NCI-H69 (cell line): ENCODE measurements at places on chromosomes 6 and 20.
A peak's percentile ranks its signal among the peaks of the same experiment; 100 is the strongest.

- DNase-seq, result peak; percentile 48
Observed at GRCh38 chr20:41734506-41734945, 116.3 kb upstream of the CHD6 start.

DNA sequence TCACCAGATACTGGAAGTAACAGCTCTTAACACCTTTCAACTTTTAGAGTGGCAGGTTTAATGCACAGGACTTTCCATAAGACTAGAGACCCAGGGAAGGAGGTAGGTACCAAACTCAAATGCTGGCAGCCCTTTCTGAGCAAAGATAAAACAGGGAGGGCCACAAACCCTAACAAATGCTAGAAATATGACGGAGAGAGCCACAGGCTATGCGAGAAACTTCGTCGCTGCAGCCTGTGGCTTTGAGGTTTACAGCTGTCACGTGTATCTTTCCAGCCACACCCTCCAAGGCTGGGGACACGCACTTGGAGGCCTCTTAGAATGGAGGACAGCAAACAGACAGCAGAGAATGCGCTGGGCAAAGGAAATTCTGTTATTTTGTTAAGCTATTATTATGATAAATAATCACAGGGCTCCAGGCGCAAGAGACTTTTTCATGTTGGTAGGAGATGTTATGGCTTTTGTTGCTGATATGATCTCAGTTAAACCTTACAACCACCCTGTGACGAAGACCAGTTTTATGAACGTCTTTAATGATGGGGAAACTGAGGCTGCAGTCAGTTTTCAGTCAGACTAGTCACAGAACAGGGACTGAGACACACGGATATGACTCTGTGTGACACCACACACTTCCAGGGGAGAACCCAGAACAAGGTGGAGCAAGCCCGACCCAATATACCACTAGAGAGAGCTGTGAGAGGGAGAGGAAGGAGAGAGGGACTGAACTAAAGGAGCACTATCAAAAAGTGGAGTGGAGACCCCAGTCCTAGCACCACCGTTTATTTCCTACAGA lies 2.0 kb downstream of the TRAM2 start:
- DNase-seq, result no peak

DNA sequence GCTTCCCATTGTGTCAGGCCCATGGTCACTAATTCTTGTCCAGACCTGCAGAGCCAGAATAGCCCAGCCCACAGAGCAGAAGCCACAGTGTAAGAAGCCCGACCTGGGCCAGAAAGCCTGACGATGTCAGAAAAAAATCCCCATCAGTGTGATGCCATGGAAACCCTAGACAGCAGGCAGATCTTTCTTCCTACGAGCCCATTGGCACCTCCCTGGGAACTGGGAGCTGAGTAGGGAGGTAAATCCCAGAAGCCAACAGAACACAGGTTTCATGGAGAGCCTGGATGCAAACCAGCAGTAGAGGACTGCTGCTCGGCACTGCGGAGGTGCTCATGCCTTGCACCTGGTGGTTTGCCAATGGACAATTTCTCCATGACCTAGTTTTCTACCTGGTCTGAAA lies 82.2 kb upstream of the SLC22A16 start:
- DNase-seq, result no peak

DNA sequence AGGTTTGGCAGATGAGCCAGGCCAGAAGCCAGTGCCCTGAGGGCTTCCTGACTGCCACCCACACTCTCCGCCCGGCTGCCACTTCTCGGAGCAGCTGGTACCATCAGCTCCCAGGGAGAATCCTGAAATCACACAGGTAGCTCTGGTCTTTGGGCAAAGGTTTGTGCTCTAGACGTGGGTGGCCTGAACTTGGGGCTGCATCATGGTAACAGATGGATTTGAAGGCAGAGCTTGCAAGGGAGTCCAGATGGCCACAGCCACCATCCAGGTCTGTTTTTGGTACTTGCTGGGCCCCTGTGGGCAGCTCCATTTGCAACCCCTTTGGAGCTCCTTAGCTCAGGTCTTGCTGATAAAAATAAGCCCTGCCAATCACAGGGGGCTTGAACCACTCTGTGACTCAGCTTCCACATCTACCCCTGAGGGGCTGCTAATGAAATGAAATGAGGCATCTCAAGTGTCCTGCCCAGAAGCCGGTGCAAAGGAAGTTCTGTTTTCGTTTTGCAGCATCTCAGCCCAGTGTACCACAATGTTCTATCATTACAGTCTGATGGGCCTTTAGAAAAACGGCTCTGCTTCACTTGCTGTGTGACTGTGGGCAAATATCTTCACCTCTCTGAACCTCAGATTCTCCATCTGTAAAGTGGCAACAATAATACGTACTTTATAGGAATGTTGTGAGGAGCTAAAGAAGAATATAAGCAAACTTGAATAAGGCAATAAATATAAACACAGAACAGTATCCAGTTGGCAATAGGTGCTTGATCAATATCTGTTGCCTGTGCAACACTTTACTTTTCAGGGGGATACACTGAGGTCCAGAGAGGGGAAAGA lies 25.1 kb upstream of the CDH22 start:
- peak; percentile 77 for DNase-seq

- DNase-seq, result no peak
Observed at GRCh38 chr6:44272999-44273566, 2.8 kb downstream of the TMEM151B start.

DNA sequence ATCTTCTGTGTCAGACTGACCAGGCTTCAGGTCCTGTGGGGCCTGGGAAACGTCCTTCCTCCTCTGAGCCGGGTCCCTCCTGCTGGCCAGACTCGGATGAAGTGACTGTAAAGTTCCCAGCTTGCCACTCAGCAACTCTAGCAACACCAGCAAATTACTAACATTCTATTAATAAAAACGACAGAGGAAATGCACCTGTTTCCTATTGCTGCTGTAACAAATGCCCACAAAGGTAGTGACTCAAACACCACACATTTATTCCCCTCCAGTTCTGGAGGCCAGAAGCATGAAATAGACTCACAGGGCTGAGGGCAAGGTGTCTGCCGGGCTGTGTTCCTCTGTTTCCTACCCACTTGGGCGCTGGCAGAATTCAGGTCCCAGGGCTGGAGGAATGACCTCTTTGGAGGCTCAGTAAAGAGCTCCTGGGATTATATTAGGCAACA lies 48.8 kb downstream of the CTCFL start:
- DNase-seq, result no peak

DNA sequence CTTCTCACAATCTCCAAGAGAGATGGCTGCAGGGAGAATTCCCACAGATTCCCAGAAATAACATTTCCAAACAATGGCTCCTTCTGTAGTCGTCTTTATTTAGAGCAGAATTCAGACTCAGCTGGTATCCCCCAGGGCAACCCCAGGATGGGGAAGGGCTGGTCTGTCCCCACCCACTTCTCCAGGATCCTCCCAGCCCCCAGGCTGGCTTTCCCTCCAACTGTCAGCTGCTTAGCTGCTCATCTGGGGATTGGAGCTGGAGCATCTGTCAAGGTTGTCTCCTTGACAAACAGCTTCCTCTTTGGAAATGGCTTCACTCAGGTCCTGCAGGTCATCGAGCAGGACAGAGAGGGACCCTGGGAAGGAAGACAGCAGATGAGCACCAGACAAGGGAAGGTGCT lies 3.5 kb upstream of the PSORS1C2 start:
- peak; percentile 73 for DNase-seq

GRCh38 chr6:7541175-7542064 lies at the start of gene DSP:
Gene DSP (plus strand): TSS chr6:7541671. CDS start chr6:7541916, 245 bp downstream.
- DNase-seq, result peak; percentile 97

DNA sequence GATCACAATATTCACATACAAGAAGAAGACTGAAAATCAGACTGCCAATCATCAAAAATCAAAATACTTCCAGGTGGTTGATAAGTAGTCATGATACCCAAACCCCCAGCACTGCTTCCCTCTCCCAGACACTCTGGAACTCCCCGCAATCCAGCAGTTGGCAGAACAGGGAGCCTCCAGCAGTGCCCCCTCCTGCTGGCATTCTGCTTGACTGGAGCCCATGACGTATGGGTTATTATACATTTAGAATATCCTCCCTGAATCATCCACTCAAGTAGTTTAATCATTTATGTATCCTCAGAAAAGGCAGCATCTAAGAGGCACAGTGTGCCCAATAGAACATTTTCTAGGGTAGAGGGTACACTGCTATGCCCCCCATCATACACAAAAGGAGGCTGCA lies 9.3 kb upstream of the OGFRL1 start:
- DNase-seq, result peak; percentile 33

GRCh38 chr20:6999381-6999780 lies 231.9 kb downstream of the BMP2 start:
- peak; percentile 75 for DNase-seq

DNA sequence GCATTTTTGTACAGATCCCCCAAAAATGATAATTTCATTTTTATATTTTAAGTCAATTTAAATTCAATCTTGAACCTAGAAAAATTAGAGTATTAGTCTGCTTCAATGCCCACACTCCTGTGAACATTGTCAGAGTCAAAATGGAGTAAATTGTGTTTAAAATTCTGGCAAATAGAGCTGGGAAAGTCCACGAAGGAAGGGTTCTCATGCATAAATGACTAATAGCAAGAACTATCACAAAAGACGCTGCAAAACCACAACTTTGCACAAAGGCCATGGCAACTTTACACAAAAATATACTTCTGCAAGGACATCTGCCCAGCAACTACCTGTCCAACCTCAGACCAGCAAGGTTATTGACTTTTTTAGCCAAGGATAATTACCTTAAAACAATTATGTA lies 203.2 kb upstream of the SMLR1 start:
- no peak for DNase-seq

DNA sequence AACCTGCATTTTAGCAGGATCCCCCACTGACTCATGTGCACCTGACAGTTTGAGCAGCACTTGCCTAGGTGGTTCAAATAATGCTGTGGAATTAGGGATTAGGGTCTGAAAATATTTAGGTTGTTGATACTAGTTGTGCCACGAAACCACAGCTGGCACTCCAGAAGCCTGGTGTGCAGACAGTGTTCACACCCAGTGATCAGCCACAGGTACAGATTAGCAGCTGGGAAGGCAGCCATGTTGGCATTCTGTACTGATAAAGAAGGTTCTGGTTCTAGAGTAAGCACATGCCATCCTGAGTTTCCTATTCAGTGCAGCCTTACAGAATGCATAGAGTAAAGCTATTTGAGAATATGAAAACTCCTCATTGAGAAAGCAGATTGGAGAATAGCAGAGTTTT lies 30.1 kb downstream of the TMEM74B start:
- DNase-seq, result no peak

DNA sequence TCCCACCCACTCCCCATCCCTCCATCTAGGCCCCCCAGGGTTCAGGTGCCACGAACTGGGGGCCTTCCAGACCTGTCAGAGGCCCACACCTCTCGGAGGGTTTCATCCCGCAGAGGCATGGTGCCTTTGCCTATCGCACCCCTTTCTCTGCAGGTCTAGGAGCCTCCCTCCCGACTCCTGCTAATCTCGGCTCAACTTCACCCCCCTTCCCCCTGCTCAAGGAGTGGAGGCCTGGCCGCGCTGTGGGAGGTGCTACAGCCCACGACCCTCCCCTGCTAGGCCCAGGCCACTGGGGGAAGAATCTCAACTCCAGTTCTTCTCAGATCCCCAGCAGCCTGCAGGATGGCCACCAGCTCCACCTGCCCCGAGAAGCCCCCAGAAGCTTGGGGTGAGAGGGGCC lies at the start of gene TULP1:
TSS of gene TULP1 (minus strand) at position 157 of the 400 bp plus-strand sequence. CDS start at position 119, 38 bp downstream.
- no peak for DNase-seq

DNA sequence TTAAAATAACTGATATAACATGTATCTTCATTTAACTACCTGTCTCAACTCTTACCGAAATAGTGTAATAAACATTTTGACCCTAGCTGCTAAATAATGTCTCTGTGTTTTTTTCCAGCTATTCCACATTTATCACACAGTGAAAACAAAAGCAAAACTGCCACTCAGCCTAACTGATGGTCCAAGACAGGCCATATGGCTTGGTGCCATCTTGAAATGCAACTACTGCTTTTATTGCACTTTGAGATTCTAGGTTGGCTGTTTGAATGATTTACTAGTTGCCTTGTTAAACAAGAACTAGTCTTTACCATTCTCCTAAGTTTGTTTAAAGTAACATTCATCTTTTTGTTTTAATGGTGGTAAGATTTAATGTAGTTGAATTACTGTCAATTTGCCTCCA lies 739.8 kb downstream of the TFAP2A start:
- peak; percentile 76 for DNase-seq

- no peak for DNase-seq
Observed at GRCh38 chr6:44042261-44042988, 84.8 kb downstream of the MRPL14 start.

GRCh38 chr6:25297823-25298522 lies 18.8 kb downstream of the CARMIL1 start:
- DNase-seq, result no peak

DNA sequence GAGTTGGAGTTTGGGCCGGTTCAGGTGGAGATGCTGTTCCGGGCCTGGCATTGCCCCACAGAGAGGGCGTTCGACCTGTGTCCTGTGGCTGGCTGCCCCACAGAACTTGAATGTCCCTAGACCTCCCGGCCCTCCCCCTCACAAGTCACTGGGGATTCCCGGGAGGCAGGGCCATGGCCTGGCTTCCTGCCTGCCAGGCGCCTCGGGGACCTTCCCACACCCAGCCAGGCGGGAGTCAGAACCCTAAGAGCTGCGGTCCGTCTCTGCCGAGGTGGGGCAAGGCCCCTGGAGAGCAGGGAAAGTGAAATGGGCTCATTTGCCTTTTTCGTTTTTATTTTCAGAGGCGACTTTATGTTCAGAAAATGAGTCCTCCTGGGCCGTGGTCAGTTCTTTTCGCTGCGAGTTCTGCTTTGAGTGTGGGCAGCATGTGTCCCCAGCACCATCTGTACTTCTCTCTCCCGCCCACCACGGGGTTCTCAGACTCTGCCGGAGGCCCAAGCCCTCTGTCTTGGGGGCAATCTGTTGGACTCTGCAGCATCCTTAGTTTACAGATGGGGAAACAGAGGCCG lies 8.5 kb downstream of the RBM38 start:
- no peak for DNase-seq

- no peak for DNase-seq
Observed at GRCh38 chr6:5086294-5086890, 1.3 kb downstream of the PPP1R3G start.

GRCh38 chr6:142883011-142883410 lies 62.0 kb downstream of the HIVEP2 start:
- no peak for DNase-seq

DNA sequence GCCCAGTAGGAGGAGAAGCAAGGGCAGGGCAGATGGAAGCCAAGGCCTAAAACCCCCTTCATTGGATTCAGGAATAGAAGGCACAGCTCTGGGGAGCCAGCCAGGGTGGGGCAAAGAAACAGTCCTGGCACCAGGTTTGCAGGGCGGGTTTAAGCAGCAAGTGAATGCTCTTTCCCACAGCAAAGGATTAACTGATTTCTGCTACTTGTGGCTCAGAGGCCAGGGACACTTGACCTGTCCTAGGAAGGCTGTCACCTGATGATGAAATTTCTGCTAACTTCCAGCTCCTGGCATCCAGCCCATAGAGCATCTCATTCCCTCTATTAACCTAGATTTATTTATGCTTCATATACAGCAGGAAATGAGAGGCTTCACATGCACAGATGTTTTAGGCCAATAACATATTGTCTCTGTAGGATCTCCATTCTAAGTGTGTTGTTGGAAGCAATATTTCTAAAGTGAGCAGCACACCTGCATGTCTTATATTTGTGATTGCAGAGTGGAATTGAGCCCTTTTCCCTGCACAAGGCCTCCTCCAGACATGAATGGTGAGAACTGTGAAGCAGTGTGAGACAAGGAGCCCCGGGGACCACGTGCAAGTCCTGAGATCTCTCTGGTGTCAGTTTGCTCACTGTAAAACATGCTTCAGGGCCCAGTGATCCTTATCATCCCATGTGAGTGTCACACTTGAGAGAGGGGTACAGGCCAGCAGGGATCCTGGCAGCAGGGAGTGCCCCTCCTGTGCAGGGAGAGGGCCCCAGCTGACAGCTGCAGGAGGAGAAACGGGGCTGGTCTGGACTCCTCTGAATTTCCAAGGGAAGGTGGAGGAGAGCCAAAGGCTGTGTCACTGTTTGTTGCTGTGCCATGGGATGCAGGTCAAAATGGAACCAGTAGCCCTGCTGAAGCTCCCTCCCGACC lies 41.1 kb upstream of the CST5 start:
- DNase-seq, result peak; percentile 17
